ENCODE measurements at places on chromosomes 7 and 10. TPM values are rescaled to one million over a fixed set of nuclear protein-coding genes. Genes with fewer than 3 reads are reported as not detected.

- H3K27me3 ChIP-seq, result peaks cover 25% of the 10 kb centered on the region
- no peak for DNase-seq
- H3K36me3 ChIP-seq, result no peaks in the 10 kb centered on the region
- H3K4me1 ChIP-seq, result no peaks in the 10 kb centered on the region
Observed at GRCh38 chr10:1654247-1654646, 83.1 kb downstream of the ADARB2 start.

DNA sequence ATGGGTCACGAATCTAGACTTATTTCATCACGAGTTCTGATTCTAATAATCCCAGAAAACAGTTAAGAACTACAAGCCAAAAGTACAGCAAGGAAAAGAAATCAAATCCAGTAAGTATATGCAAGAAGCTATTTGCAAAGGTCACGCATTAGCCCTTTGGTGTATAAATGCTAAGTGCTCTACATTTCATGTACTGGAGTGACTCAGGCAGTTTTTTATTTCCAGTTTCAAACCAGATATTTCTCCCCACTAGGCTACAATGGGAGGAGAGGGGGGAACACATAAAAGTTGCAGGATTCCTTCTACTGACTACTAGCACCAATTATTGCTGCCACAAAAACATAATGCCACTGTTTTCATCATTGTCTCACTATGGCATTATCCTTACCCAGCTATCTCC is 148.0 kb downstream of the NRCAM start:
- no peaks in the 10 kb centered on the region for H3K36me3 ChIP-seq
- no peak overlapping the region for H3K4me3 ChIP-seq
- no peak for DNase-seq
- no peak overlapping the region for H3K27ac ChIP-seq
- no peaks in the 10 kb centered on the region for H3K4me1 ChIP-seq

- H3K36me3 ChIP-seq, result no peaks in the 10 kb centered on the region
- no peak overlapping the region for H3K4me3 ChIP-seq
- H3K27me3 ChIP-seq, result no peaks in the 10 kb centered on the region
- H3K4me1 ChIP-seq, result no peaks in the 10 kb centered on the region
- no peak for DNase-seq
- no peak overlapping the region for H3K27ac ChIP-seq
Observed at GRCh38 chr7:7498856-7499255, 36.8 kb downstream of the COL28A1 start.

GRCh38 chr10:96700374-96701099 is 19.8 kb downstream of the PIK3AP1 start:
- H3K4me3 ChIP-seq, result no peak overlapping the region
- H3K27ac ChIP-seq, result no peak overlapping the region
- H3K4me1 ChIP-seq, result peaks cover 5% of the 10 kb centered on the region
- H3K36me3 ChIP-seq, result no peaks in the 10 kb centered on the region
- no peak for DNase-seq

DNA sequence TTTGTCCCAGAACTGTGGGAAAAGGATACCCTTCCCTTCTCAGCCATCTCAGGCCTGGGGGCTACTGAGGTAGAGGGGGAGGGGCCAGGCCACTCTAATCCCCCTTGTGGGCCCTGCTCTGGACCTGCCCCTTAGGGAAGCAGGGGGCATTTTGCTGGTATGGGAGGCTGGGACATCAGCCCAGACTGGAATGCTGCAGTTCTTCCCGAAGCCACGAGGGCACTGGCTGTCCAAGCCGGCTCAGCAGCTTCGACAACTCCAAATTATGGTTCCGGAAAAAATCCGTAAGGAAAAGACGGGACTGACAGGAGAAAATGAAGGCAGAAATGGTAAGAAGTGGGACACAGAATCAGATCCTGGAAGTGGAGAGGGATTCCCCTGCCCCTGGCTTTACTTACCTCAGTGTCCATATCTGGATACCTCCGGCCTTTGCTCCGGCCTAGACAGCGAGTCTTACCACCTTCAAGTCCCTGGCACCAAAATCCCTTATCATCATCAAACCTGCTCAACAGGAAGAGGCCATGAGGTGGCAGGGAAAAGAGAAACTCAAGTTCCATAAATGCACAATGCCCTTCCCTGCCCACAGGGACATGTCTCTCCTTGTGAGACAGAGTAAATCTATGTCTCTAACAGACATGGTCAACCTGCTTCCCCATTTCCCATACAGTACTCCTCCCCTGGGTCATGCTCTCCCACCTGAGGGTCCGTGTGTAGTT is 9.0 kb downstream of the NDST2 start:
- peaks cover 92% of the 10 kb centered on the region for H3K36me3 ChIP-seq
- no peak overlapping the region for H3K4me3 ChIP-seq
- no peaks in the 10 kb centered on the region for H3K27me3 ChIP-seq
- H3K27ac ChIP-seq, result peak overlapping the region; percentile 9
- no peak for DNase-seq

- no peak overlapping the region for H3K4me3 ChIP-seq
- no peak overlapping the region for H3K27ac ChIP-seq
- no peaks in the 10 kb centered on the region for H3K36me3 ChIP-seq
- H3K27me3 ChIP-seq, result no peaks in the 10 kb centered on the region
Observed at GRCh38 chr7:46237466-46237865, 316.4 kb upstream of the IGFBP3 start.

TRPV5 gene
- total RNA-seq, result not detected

Measured in stomach (tissue), 19 donors.